Kidney capillary endothelial cell (primary cell): ENCODE measurements at places on chromosomes 7 and 10.

DNA sequence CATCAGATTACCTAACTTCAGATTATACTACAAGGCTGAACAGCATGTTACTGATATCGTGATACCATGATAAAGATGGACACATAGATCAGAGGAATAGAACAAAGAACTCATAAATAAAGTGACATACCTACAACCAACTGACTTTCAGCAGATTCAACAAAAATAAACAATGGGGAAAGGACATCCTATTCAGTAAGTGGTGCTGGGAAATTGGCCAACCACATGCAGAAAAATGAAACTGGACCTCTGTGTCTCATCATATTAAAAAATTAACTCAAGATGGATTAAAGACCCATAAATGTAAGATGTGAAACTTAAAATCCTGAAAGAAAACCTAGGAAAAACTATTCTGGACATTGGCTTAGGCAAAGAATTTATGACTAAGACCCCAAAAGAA, 158.6 kb downstream of the ZEB1 start:
- no peak for DNase-seq

DNA sequence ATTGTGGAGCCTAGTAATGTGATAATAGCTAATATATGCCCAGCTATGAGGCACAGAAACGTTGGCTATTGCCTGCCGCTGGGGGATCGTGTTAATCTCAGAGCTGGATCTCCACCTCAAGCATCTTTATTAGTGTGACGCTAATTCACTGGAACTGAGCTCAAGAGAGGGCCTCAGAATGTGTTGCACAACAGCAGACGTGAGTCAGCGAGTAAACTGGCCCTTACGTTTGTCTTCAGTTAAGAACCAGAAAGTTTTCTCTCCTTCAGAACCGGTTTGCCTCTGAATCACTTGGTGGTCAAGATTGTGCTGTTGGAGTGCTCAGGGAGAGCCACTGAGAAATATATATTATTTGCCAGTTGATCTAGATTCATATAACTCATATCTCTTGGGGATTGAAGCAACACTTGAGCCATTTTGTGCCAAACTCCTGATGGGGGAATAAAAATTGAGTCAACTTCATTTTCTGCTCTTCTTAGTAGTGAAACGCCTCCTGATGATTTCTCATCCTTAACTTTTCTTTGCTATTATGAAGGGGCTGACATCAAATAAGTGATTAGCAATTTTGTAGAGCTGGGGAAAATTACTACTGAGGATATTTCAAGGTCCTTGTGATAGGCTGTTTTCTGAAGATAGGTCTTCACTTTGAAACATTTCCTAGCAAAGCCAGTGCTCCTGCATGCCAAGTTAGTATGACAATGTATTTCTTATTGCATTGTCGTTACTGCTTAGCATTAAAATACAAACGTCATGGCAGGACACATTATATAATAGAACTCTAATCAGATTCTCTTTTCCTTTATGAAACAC, 22.3 kb downstream of the BZW2 start:
- DNase-seq: no peak

GRCh38 chr7:3154317-3154716, 110.7 kb upstream of the CARD11 start:
- no peak for DNase-seq

DNA sequence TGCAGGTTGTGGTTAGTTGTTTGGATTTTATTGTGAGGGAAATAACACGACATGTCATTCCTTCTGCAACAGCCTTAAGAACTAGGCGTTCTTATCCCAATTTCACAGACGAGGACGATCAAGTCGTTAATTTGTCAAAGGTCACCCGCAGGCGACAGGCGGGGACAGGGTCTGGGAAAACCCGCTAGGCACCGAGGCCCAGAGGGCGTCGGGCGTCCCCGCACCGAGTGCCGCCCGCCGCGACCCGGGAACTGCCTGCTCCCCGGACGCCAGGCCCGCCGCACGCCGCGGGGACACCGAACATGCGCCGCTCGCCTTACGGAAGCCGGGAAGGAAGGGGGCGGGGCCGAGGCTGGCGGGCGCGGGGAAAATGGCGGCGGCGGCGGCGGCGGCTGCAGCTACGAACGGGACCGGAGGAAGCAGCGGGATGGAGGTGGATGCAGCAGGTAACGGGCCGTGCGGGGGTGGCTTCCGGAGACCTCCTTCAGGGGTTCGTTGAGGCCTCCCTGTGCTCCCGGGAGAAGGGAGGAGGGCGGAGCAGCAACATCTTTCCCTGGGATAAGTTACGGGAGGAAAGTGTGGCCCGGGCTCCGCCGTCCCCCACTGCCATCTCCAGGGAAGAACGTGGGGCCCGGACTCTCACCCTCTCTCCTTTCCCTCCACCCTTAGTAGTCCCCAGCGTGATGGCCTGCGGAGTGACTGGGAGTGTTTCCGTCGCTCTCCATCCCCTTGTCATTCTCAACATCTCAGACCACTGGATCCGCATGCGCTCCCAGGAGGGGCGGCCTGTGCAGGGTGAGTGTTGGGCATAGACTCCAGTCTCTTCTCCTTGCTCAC, at the start of gene COPS6:
TSS of gene COPS6 (plus strand) at position 349 of the 837 bp plus-strand sequence. CDS start at position 371, 22 bp downstream.
- DNase-seq: no peak

DNA sequence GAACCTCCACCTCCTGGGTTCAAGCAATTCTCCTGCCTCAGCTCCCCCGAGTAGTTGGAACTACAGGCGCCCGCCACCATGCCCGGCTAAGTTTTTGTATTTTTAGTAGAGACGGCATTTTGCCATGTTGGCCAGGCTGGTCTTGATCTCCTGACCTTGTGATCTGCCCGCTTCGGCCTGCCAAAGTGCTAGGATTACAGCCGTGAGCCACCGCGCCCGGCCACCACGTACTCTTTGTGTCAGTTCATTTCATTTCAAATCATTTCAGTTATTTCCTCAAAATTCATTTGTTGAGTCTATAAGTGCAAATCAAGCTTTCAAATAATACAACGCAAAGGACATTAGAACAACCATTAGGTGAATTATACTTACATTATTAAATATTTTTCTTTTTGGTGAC, 943.8 kb downstream of the TYW1 start:
- no peak for DNase-seq

- DNase-seq: no peak
Observed at GRCh38 chr10:80457554-80458262, 3.6 kb downstream of the TSPAN14 start.

- DNase-seq: no peak
Observed at GRCh38 chr7:47347816-47348385, 234.0 kb downstream of the TNS3 start.

- no peak for DNase-seq
Observed at GRCh38 chr10:94376865-94377264, 14.1 kb upstream of the NOC3L start.

- DNase-seq: no peak
Observed at GRCh38 chr10:131311661-131312477, at the start of gene TCERG1L. TSS of gene TCERG1L (minus strand) at chr10:131311721. CDS start at chr10:131311635, 86 bp downstream.

DNA sequence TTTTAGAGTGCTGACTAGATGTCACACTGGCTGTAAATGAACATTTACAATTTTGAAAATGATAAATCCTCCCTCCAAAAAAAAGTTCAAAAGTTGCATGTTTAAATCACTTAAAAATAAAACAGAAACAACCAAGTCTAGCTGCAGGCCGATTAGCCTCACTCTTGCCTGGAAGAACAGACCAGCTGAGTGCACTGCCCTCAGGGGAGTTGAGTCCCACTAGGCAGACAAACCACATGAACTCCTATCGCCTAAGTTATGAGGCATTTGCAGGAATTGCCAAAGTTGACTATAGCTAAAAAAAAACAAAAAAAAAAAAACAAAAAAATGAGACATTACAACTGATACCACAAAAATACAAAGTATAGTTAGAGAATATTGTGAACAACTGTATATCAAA, 510.0 kb downstream of the ANKRD7 start:
- no peak for DNase-seq

DNA sequence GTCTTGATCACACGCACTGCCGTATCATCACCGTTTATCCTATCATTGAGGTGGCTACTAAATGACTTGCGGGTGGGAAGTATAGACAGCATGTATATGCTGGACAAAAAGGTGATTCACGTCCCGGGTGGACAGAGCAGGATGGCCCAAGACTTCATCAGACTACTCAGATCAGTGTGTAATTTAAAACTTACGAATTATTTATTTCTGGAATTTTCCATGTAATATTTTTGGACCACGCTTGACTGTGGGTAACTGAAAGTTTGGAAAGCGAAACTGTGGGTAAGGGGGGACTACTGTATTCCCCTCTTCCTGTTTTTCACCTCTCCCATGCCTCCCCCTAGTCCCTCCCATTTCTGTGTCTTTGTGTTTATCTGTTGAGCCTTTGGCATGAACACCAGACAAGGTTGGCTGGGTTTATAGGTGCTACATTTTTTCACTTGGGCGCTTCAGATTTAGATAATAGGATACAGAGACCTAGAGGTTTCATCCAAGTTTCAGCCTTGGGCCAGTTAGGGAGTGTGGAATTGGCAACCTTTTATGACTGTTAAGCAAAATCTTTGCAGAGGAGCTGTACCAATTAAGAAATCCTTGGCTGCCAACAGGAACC, 55.8 kb downstream of the RBM20 start:
- no peak for DNase-seq

GRCh38 chr10:95542761-95543160, 18.4 kb downstream of the SORBS1 start:
- no peak for DNase-seq

DNA sequence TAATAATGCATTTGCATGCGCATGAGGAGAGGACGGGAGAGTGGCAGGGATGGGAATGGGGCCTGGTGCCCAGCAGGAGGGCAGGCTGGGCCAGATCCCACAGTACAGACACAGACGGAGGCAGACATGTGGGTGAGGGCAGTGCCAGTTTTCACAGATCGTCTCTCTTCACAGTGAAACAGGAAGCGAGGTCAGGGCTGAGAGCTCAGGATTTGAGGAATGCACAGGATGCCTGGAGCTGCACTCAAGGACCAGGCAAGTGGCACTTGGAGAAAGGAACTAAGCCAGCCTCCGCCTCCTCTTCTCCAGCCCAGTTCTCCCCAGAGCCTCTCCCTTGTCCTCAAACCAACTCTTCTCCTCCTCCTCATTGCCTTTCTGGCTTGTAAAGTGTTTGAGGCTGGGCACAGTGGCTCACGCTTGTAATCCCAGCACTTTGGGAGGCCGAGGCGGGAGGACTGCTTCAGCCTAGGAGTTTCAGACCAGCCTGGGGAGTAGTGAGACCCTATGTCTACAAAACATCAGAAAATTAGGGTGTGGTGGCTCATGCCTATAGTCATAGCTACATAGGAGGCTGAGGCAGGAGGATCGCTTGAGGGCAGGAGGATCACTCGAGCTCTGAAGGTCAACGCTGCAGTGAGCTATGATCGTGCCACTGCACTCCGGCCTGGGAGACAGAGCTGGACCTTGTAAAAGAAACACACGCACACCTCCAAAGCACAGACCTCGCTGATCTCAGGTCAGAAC, 115.2 kb downstream of the HIP1 start:
- DNase-seq: no peak

DNA sequence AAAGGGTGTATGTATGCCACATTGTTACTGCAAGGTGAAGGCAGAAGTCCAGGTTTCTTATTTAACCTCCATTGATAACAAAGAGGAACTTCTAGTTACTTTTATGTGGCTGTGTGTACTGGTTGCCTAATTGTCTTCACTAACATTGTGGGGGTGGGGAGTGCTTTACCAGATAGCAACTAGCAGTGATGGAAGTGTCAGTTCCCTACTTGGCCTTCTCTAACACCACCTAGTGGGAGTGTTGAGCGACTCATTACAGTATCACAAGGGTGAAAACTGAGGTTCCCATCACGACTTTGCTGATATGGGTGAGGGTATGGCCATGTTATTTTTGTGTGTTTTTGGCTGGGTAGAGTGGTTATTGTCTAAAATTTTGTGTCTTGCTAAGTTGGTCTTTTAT, 274.4 kb downstream of the THSD7A start:
- peak; percentile 15 for DNase-seq

DNA sequence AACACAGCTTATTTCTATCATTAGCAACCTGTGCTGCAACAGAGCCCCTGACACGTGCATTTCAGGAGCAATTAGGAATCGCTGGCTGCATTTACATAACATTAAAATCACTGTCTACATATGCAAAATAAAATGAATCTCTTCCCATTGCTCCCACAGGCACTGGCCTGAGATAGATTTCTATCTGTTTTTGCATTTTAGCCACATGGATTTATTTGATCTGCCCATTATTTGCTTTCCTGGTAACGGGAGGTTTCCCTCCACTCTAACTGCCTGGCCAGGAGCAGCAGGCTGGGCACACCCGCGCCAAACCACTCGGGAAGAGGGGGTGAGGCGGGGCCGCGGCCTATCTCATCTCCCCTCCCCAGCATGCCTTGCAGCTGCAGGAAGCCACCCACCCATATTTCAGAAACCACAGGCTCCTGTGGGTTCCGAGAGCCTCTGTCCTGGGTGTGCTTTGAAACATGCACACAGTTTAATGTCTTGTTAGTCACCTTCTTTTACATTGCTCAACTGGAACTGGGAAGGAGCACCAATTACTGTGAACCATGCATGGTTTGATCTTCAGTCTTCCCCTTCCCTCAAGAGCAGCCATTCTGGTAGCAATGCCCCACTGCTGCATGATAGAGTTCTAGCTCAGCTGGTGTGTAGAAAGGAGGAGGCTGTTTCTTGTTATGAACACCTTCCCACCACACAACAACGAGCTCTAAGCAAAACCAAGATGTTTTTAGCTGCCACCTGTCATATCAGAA, 37.7 kb upstream of the IKZF1 start:
- no peak for DNase-seq

- DNase-seq: no peak
Observed at GRCh38 chr10:77726732-77727131, 89.1 kb upstream of the KCNMA1 start.

GRCh38 chr7:1639071-1639470, 31.0 kb upstream of the ELFN1 start:
- no peak for DNase-seq

- DNase-seq: no peak
Observed at GRCh38 chr7:516606-517456, 2.8 kb downstream of the PDGFA start.

DNA sequence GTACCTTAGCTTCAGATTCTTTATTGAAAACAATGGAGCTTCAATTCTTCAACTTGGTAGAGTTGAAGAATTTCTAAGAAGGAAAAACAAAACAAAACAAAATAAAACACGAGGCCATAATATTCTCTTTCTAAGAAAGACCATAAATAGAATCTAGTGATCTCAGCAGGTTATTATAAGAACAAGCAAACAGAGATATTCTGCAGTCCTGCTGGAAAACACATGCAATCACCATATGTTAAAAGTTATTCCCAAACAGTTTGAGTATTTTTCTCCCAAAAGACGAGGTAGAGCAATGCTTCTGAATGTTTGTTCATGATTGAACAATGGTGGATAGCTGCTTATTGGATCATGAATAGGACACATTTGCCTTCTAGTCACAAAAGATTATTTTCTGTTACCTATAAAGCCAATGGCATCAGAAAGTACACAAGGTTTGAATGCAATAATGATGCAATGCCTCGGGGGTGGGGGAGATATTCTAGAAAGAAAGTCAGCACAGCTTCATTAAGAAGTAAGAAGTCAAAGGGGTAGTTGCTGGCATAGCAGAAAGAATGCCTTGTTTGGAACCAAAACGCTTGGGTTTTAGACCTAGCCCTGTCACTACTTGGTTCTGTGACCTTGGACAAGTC, 59.3 kb downstream of the CREB3L2 start:
- no peak for DNase-seq

GRCh38 chr7:45384499-45384898, 189.7 kb upstream of the ADCY1 start:
- no peak for DNase-seq
